ENCODE measurements at places on chromosomes 4 and X.

- DNase-seq, result peak; percentile 78
These were observed 23.5 kb downstream of the TLR10 start for GRCh38 chr4:38759113-38759789.

GRCh38 chrX:2894885-2895292, 34.2 kb downstream of the ARSD start:
- DNase-seq, result no peak

- DNase-seq, result no peak
These were observed 11.3 kb downstream of the AREG start for GRCh38 chr4:74456056-74456744.

- no peak for DNase-seq
These were observed 5.5 kb downstream of the CENPC start for GRCh38 chr4:67539830-67540229.

GRCh38 chrX:69236641-69237040, 71.4 kb upstream of the PJA1 start:
- DNase-seq, result no peak

GRCh38 chrX:11363069-11363594, 69.9 kb downstream of the AMELX start:
- DNase-seq, result no peak

- no peak for DNase-seq
These were observed 53.0 kb downstream of the SEPTIN11 start for GRCh38 chr4:77002321-77003107.

- peak; percentile 83 for DNase-seq
These were observed at the start of gene PUDP for GRCh38 chrX:7147978-7148854. Gene PUDP (minus strand): TSS chrX:7148153. CDS start chrX:7148113, 40 bp downstream.

DNA sequence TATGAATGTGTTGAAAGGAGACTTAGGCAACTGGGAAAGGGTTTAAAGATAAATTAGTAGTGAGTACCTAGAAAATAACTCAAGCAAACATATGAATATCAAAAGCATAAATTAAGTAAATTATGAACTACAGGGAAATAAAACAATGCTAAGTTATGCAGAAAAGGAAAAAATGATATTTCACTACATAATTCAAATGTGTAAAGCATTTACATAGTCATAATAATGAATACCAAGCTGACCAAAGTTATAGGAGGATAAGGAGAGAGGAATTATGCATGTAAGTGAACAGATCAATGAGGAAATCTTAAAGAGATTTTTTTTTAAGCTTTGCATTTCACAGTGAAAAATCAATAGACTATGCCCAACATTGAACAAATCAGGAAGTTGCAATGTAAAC, 145.0 kb downstream of the HDX start:
- no peak for DNase-seq

- DNase-seq, result no peak
These were observed 921.3 kb downstream of the NLGN4X start for GRCh38 chrX:5307416-5307815.

DNA sequence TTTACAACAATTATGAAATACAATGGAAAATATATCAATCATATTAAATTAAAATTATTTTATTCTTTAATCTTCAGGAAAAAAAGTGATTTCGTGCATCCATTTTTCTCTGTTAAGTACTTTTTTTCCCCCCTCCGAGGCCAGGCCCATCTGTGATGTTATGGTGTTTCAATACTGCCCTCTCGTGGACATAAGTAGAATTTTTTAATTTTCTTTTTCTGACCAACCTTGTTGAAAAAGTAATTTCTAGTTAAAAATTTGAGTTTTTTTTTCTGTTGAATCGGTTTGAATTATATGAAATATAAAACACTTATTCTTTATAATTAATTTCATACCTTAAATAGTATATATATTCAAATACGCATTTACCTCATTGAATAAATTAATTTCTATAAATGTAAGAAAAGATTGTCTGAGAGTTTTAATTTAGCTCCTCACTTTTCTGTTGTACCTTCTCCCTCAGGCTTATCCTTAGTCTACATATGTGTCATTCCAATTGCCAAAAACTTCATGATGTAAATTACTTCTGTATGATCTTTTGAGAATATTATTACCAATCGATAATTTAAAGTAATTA, 175.8 kb upstream of the TECRL start:
- no peak for DNase-seq

DNA sequence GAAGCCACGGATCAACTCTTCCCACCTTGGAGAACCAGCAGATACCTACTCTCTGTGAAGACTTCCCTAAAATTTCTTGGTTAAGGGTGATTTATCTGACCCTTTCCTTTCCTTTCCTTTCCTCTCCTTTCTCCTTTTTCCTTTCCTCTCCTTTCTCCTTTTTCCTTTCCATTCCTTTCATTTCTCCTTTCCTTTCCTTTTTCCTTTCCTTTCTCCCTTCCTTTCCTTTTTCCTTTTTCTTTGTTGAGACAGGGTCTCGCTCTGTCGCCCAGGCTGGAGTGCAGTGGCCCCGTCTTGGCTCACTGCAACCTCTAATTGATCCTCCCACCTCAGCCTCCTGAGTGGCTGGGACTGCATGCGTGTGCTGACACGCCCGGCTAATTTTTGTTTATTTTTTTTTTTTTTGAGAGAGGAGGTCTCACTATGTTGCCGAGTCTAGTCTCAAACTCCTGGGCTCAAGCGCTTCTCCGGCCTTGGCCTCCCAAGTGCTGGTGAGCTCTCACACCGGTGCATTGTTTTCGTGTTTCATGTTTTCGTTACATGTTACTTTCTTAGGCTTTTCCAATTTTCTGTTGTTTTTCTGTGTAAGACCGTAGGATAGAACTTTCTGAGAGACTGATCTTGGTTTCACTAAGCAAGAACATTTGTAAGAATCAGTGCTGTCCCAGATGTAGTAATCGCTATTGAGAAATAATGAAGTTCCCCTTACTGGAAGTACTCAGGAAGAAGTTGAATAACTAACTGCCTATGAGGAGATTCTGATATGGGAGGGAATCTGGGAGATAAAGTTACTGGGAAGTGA, 2.0 kb downstream of the TMEM165 start:
- DNase-seq, result no peak

- no peak for DNase-seq
These were observed 18.5 kb downstream of the NELFA start for GRCh38 chr4:1990348-1990645.

- DNase-seq, result no peak
These were observed 5.8 kb downstream of the TAFAZZIN start for GRCh38 chrX:154417157-154417556.

- DNase-seq, result no peak
These were observed 86.7 kb downstream of the PSAPL1 start for GRCh38 chr4:7347981-7348380.

- no peak for DNase-seq
These were observed 407.9 kb downstream of the HNRNPD start for GRCh38 chr4:81965911-81966310.

DNA sequence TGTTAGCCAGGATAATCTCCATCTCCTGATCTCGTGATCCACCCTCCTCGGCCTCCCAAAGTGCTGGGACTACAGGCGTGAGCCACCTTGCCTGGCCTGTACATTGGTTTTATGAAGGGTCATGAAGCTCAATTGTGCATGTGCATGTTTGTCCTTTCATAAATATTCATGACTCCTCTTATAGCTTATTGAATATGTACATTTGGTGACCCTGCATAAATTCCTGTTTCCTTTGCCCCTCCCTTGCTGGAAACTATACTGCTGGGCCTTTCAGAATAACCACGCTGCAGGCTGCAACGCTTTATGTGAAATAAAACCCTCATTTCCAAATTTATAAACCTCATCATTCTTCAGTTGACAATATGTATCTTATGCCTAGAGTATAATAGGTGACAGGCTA, 978.0 kb upstream of the LCORL start:
- no peak for DNase-seq

GRCh38 chr4:123889507-123889906, 492.9 kb downstream of the SPRY1 start:
- no peak for DNase-seq

DNA sequence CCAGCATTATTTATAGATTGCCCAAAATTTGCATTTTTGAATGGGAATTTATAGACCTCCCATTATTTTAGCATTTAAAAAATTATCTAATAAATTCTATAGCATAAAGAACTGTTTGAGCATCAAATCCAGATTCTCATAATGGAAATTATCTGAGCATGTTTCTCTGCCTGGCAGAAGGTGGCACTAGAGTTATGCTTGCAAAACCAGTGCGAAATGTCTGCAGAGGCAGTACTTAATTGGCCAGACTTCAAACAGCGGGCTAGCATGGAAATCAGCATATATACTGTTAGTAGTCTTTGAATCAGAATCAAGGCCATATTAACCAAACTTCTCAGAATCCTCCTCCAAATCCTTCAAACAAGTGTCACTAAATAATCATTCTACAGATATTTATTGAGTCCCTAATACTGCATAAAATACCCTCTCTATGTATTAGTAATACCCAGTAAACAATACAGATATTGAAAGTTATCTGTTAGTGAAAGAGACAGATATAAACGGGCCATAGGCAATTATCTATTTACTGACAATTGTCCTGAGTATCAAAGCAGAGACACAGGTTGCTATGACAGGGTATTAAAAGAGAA, 78.7 kb upstream of the DCLK2 start:
- DNase-seq, result no peak

GRCh38 chrX:130100180-130100579, 10.1 kb downstream of the ELF4 start:
- no peak for DNase-seq

DNA sequence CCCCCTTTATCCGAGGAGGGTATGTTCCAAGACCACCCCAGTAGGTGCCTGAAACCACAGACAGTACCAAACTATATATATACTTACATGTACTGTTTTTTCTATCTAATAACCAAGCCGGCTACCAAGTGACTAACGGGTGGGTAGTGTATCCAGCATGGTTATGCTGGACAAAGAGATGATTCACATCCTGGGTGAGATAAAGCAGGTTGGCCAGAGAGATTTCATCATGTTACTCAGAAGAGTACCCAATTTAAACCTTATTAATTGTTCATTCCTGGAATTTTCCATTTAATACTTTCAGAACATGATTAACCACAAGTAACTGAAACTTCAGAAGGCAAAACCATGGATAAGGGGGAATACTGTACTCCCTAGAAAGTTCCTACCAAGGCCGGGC, 46.5 kb downstream of the RFC1 start:
- no peak for DNase-seq

DNA sequence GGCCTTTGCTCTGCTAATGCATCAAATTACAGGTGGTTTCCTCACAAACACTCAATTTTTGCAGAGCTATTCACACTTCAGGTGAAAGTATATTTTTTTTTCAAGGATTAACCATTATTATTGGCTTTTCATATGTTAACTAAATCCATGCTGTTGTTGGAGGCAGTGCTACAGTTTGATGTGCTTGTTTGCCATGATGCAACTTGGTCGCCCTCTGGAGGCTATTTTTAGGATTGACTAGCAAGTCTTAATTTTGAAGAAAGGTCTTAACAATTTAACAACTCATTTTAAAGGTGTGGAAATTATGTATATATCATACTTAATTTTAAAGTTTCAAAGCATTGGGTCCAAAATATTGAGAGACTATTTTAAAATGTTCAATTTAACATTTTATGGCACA, 168.8 kb upstream of the FAM47A start:
- DNase-seq, result no peak

- DNase-seq, result no peak
These were observed 1714.3 kb upstream of the PCDH7 start for GRCh38 chr4:29005838-29006237.

GRCh38 chr4:1368421-1369090, 21.5 kb downstream of the UVSSA start:
- DNase-seq, result no peak

DNA sequence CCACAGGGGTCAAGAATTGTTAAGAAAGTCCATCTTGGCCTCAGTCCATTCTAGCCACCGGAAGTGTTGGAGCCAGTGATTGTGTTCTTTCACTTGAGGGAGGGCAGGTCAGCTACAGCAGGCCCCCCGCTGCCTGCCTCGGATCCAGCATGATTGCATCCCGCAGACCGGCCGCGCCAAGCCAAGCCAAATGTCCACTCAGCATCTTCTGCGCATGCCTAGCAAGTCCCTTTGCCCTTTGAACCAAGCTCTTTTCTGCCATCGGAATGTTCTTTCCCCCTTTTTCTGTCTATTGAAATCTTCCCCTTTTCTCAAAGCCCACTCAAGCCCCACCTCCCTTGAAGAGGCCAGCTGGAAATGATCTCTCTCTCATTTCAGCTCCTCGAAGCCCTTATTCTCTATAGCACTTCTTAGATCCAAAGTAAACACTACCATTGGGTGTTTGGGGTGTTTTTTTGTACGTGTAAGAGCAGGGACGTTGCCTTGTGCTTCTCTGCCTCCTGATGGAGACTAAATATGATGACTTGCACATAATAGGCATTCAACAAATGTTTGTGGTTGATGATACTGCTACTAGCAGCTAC, 147.8 kb upstream of the BCOR start:
- DNase-seq, result no peak

- no peak for DNase-seq
These were observed 4.4 kb upstream of the HTATSF1 start for GRCh38 chrX:136493011-136493410.

DNA sequence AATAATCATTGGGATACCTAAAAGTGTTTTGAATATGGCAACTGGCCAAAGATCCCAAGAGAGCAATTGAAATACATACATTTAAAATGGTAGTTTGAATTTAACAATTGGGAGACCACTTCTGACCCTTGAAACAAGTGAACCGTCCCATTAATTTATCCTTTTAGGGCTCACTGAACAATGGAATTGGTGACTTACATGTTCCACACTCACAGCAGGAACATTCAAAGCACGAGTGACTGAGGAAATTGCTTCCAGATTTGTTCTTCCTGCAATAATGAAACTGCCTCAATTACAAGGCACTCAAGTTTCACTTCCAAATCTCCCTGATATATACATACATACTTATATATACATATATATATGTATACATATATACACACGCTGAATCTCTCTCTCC, 20.6 kb downstream of the SLC39A8 start:
- no peak for DNase-seq

DNA sequence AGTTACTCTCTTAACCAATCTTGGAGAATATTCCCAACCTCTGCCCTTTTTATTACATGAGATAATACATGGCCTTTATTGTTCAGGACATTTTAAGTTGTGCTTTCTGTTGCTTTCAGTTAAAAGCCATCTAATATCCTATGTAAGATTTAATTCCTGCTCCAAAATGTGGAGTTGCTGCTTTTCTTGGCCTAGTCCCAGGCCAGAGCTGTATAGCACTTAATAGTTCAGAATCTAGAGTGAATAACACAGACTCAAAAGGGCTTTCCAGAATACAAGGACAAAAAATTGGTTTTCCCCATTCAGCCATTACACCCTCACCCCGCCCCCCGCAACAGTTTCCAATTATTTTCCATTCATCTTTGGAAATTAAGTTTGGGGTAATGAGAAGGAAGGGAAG, 144.3 kb upstream of the SMAD1 start:
- no peak for DNase-seq

GRCh38 chr4:167035390-167035789, 198.9 kb downstream of the SPOCK3 start:
- no peak for DNase-seq

GRCh38 chr4:78517050-78517652, 34.4 kb upstream of the ANXA3 start:
- DNase-seq, result no peak

Data from C1 segment of cervical spinal cord (tissue), 14 donors.